ENCODE measurements at places on chromosomes 1 and 21.

DNA sequence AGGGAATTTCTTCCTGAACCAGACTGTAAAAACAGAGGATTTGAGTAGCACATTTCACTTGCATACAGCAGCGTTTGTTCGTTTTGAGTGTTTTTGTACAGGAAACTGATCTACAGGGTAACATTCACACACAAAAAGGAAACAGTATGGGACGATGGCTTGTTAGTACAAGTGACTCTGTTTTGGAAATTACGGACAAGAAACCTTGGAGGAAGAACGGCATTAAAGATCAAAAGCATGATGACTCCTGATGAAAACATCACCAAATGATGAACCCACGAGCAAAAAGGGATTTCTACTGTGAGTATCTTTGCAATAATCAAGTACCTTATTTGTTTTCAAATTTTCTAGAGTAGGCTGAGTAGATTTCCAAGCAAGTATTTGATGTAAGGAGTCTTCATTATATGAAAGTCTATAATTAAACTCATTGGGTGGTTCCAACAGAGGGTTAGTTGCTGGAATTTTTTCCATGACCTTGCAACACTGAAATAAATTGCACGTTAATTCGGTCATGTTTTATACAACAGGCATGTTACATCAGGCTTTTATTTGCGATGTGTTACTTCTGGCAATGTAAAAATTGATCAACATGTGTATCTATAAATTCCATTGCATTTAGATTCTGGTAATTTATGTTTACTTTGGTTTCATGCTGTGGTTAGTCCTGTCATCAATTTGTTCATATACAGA, 76.7 kb upstream of the KCNK2 start:
- H3K36me3 ChIP-seq, result no peaks in the 10 kb centered on the region
- no peaks in the 10 kb centered on the region for H3K27me3 ChIP-seq
- DNase-seq, result no peak
- no peaks in the 10 kb centered on the region for H3K4me1 ChIP-seq

GRCh38 chr1:187956975-187957374, 1128.2 kb downstream of the PLA2G4A start:
- H3K4me3 ChIP-seq, result no peak overlapping the region
- H3K27me3 ChIP-seq, result no peaks in the 10 kb centered on the region
- no peak overlapping the region for H3K27ac ChIP-seq

DNA sequence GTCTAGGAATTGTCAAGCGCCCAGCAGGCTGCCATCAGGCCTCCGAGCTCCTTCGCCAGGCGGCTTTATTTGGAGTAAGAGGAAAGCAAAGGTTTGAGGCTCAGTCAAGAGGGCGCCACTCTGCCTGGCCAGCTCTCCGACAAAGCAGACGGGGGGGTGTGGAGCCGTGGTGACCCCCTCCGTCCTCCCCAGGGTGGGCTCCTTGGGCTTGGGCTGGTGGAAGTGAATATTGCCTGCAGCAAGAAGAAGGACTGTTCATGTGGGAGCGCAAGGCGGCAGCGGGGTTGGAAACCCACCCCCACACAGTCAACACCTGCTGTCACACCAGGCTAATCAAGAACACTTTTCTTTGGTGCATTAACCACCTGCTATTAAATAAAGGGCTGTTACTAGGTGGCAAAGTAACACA, 14.6 kb downstream of the EPHX1 start:
- DNase-seq, result no peak
- no peaks in the 10 kb centered on the region for H3K36me3 ChIP-seq
- no peaks in the 10 kb centered on the region for H3K4me1 ChIP-seq
- H3K27me3 ChIP-seq, result peaks cover 6% of the 10 kb centered on the region
- no peak overlapping the region for H3K4me3 ChIP-seq

GRCh38 chr1:231734417-231734816, 107.8 kb downstream of the DISC1 start:
- no peaks in the 10 kb centered on the region for H3K27me3 ChIP-seq
- H3K4me3 ChIP-seq, result no peak overlapping the region
- DNase-seq, result no peak
- H3K36me3 ChIP-seq, result peaks cover 4% of the 10 kb centered on the region
- H3K4me1 ChIP-seq, result no peaks in the 10 kb centered on the region
- H3K27ac ChIP-seq, result no peak overlapping the region

DNA sequence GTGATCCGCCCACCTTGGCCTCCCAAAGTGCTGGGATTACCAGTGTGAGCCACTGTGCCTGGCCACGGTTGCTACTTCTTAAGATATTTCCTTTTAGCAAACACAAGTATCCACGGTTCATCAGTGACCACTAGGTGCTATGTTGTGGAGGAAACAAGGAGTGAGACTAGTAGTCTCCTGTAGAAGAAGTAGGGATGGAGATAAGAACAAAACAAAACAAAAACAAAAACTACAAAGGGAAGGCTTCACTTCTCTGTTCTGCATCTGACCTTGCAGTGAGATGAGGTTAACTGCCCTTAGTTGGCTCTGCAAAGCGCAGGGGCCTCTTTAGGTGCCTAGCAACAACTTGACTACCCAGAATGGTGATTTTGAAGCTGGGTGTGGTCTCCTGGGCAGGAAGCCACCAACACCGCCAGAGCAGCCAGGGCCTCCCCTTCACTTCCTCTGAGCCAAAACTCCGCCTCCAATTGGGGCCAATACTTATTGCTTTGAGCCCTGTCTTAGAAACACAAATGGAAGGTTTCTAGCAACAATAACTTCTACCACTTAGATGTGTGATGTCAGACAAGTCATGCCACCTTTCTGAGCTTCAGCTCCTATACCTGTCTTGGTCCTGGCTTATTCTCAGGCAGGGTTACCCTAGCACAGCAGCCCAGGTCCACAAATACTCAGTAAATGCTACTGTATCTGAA, 12.8 kb upstream of the CDC42 start:
- peaks cover 42% of the 10 kb centered on the region for H3K4me1 ChIP-seq
- H3K36me3 ChIP-seq, result no peaks in the 10 kb centered on the region
- peak overlapping the region; percentile 80 for H3K4me3 ChIP-seq
- H3K27me3 ChIP-seq, result no peaks in the 10 kb centered on the region
- peak overlapping the region; percentile 98 for H3K27ac ChIP-seq

GRCh38 chr1:28885472-28885877, 28.9 kb upstream of the EPB41 start:
- H3K27me3 ChIP-seq, result no peaks in the 10 kb centered on the region
- peak overlapping the region; percentile 10 for H3K4me3 ChIP-seq
- H3K4me1 ChIP-seq, result peaks cover 49% of the 10 kb centered on the region
- peaks cover 3% of the 10 kb centered on the region for H3K36me3 ChIP-seq
- DNase-seq, result peak; percentile 71

DNA sequence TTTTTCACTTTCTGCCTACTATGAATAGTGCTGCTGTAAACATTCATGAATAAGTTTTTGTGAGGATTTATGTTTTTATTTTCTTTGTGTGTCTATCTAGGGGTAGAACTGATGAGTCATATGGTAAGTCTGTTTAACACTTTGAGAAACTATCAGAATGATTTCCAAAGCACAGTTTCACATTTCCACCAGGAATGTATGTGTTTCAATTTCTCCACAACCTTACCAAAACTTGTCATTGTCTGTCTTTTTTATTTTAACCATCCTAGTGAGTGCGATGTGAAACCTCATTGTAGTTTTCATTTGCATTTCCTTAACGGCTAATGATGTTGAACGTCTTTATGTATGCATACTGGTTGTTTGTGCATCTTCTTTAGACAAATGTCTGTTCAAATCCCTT, 23.5 kb downstream of the RNASEL start:
- no peak overlapping the region for H3K4me3 ChIP-seq
- H3K27me3 ChIP-seq, result peaks cover 7% of the 10 kb centered on the region
- no peak overlapping the region for H3K27ac ChIP-seq
- DNase-seq, result no peak

DNA sequence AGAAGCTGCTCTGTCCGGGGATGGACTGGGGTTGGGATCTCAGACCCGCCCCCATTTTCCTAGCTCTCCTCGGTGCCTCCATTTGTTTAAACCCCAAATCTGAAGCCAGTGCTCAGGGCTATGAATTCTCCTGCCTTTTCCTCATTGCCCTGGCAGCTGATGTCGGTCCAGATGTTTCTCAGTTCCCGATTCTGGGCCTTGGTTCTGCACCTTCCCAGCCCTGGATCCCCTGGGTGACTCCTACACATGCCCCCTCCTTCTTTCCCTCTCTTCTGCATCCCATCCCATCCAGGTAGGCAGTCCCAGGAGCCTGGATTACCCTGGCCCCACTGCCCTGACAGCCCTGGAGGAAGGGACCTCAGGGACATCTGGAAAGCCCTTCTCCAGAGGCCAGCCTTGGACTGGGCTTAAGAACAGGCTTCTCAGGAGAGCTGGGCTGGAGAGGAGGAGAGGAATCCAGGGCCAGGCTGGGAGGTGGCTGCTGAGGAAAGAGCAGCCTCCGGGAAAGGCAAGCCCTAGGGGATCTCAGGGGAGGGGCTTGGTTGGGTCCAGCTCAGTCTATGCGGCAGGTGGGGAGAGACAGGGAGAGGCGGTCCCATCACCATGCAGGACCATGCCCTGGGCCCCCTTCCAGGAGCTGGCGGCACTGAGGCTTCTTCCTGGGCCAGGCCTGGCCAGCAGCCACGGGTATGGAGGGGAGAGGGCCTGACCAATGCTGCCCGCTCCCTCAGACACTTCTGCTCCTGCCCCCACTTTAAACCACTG, 6.8 kb upstream of the EPS8L3 start:
- H3K4me3 ChIP-seq, result no peak overlapping the region
- H3K4me1 ChIP-seq, result peaks cover 10% of the 10 kb centered on the region
- no peak overlapping the region for H3K27ac ChIP-seq
- no peaks in the 10 kb centered on the region for H3K36me3 ChIP-seq
- DNase-seq, result no peak

DNA sequence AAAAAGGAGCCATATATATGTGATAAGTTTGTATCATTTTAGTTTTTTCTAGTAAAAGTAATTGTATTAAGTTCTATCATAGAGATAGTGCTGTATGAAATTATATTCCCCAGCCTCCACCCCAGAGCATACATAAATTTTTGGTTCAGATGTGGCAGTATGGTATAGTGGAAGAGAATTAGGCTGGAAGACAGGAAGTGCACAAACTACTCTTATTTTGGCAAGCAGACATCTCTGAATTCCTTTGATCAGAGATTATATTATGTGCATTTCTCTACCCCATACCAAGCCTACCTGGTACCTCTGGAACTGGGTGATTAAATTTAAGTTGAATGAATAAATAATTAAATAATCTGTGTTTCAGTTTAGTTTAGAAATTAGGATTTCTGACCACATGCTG, 55.9 kb downstream of the FNBP1L start:
- no peak overlapping the region for H3K4me3 ChIP-seq
- no peaks in the 10 kb centered on the region for H3K4me1 ChIP-seq
- no peak overlapping the region for H3K27ac ChIP-seq
- no peaks in the 10 kb centered on the region for H3K36me3 ChIP-seq
- no peak for DNase-seq

GRCh38 chr21:44499631-44500030, 40.4 kb downstream of the KRTAP10-1 start:
- H3K27me3 ChIP-seq, result peaks cover 8% of the 10 kb centered on the region
- DNase-seq, result no peak
- no peak overlapping the region for H3K4me3 ChIP-seq
